ENCODE measurements at places on chromosomes 6 and 20.

DNA sequence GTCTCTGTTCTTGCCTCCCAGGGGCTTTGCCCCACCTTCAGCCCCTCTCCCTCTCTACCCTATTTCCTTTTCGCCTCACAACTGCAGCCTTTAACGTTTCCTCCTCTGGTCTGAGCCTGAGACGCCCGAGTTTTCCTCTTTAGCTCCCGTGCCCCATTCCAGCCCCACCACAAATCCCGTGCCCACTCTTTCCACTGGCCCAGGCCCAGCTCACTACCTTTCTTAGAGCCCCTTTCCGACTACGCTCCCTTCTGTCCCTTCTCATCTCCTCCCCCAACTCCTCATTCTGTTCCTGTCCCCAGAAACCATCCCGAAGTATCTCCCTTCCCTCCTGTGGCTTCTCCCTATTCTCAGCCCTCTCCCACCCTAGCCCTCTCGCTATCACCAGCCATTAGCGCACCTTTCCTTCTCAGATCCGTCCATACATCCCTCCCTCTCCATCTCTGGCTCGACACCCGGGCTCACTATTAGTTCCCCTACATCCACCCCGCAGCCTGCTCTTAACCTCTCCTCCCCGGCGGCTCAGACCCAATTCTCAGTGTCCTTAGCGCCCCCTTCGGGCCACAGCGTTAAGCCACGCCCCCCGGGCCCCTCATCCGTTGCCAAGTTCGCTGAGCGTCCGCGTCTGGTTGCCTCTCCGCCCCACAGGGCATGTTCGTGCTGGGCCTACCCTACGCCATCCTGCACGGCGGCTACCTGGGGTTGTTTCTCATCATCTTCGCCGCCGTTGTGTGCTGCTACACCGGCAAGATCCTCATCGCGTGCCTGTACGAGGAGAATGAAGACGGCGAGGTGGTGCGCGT lies 2.7 kb downstream of the SLC32A1 start:
- DNase-seq: peak; percentile 81

DNA sequence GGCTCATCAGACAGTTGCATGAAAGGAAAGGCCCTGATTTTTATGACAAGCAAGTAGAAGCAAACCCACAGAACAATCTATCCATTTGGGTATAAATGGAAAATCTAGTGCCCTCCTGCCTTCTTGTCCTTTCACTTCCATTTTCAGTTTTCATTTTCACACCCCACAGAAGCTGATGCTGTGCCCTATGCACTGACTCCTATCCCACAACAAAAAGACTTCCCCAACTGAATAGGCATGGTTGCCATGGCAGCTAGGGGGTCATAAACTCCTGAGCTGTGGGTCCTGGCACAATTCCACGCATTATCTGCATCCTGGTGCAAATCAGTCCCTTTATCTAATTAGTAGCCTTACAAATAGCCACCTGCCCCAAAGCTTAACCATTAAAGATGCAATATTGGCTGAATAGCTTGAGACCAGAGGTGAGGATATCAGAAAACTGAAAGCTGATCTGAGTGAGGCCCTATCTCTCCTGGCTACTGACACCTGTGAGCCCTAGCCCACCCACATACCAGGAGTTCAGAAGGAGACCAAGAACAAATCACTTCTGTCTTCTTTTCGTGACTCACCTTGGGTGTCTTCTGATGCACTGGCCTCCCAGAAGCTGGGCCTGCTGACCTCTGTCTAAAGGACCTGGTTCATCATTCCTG lies 34.9 kb upstream of the HEY2 start:
- no peak for DNase-seq

DNA sequence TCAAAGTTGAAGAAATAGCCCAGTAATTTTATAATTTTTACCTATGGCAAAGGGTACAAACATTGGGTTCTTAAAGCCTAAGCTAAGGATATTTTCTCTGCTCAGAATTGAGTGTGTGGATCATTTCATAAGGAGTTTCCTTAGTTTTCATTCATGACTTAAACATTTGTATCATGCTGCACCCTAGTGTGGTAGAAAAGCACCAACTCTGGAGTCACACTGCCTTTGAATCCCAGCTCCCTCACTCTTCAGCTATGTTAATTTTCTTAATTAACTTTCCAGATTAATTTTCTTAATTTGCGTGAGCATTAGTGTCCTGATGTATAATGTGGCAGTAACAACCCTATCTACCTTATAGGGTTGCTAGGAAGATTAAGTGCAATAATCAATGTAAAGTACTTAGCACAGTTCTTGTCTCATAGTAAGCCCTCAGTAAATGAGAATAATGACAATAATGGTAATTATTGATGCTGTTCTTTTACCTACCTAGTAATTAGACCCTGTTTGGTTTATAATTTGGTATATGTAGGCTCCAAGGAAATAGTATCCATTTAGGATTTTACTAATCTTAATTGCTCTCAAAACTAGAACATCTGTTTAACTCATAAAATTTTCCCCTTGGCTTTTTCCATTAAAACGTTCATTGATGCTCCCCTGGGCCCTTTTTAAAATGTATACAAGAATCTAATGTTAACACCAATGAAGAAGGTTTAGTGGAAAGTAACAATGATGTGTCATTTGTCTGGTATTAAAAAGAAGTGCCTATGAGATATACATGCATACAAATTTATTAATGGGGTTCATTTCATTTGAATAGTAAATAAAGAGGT lies 31.6 kb downstream of the DSE start:
- no peak for DNase-seq

- DNase-seq: peak; percentile 14
Measured at GRCh38 chr6:24357336-24358218, at the start of gene DCDC2. TSS of gene DCDC2 (minus strand) at chr6:24358059. CDS start at chr6:24357750, 309 bp downstream.

DNA sequence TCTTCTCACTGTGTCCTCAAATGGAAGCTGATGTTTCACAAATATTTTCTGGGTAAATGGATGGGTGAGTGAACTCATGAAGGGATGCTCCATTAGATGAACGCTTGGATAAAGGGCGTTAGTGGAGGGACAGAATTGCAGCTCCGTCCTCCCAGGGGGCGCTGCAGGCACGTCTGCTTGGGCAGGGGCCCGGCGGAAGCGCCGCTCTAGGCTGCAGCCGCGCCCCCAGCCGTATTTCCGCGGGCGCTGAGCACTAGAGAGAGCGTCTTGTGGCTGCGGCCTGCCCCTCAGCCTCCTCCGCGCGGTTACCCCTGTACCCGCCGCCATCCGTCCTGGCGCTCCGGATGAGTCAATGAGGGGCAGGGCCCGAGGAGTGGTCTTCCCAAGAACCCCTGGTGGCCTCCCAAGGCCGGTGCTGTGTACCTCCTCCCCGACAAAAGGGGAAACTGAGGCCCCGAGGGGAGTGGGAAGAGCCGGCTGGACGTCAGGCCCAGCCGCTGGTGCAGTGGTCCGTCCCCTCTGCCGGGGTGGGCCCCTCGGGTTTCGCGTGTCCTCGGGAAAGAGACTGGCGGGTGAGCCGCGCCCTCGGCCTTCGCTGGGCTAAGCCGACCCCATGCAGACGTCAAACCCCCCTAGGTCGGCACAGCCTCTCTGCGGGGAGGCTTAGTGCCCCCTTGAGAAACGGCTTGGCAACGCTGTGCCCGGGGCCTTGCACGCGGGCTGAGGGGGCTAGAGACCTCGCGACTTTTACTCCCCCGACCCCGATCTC lies 11.5 kb upstream of the SNHG17 start:
- peak; percentile 96 for DNase-seq

DNA sequence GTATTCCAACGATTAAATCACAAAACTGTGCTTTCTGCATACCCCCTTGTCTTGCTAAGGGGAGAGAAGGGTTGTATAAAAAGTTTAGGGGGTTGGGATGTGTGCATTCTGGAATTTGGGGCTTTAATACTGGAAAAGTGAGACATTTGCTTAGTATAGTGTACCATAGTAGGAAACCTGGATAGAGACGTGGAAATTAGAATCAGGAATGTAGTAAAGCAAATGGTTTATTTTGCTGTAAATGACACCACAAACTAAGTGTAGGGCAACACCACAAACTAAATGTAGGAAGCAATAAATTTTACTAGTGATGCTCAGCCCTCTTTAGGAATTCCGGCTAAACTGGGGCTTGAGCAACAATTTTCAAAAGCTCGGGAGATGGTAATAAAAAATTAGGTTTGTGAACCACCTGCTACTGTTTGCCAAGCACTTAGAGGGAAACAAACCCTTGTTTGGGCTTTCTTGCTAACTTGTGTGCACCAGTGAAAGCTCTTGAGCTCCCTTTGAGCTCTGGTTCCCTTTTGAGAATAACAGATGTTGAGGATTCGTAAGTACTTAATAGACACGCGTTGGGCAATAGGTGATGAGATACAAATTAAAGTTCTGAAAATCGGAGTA lies 13.8 kb downstream of the BRD2 start:
- DNase-seq: peak; percentile 38

GRCh38 chr6:4316867-4317400 lies 181.6 kb upstream of the ECI2 start:
- DNase-seq: no peak

DNA sequence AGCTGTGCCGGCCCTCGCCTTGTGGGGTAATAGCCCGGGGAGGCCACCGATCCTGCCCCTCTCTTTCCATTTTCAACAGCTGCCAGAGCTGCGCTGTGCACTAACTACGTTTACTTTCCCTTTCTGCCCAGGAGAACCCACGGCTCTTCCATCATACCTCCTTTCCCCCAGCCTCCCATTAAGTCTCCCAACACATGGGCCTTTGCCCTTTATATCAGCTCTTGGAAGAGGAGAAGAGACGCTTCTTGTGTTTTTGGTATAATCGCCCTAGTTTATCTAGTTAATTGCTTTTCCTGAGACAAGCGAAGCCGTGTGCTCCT lies 637 bp downstream of the UBR2 start:
- no peak for DNase-seq

GRCh38 chr20:45890077-45890984 lies 677 bp downstream of the NEURL2 start:
- DNase-seq: no peak

DNA sequence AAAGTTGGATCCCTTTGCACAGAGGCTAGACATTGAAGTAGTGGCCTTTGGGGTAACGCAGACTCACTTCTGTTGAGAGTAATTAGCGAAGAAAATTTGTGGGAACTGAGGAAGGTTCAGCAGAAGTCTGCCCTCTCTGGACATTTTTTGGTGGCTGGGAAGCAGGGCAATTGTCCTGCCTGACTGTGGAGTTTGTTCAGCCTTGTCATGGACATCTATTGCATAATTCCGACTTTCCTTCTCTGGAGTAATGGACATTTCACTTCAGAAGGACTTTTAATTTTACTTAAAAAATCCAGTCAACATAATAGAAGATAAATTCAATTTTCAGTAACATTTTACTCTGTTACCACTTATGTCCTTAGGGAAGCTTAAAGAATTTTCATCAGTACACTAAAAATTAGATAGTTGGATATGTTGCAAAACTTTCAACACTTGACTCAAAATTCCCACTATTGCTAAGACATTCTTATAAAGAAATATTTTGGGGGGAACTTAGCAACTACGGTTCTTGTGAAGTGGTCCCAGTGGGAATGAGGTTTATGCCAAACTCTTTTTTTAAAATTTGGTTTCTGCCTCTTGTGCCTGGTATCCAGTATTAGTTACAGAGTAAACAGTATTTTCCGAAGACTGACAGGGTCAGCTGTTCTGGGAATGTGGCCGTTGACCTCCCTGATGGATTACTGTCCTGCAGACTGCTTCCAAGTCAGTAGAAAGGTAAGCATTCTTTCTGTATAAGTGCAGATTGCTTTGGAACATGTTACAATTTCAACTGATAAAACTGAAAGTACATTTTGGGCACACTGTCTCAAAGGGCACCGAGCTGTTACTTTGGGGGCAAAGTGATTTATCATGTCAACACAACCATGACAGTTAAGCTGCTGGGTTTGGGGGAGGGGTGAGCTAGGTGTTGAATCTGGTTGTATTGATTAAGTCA lies 100.6 kb upstream of the MLIP start:
- DNase-seq: no peak

GRCh38 chr6:130035211-130035610 lies 16.8 kb downstream of the L3MBTL3 start:
- DNase-seq: peak; percentile 27

GRCh38 chr6:16849280-16849987 lies 88.2 kb upstream of the ATXN1 start:
- no peak for DNase-seq

- DNase-seq: no peak
Measured at GRCh38 chr6:53258774-53259155, 90.0 kb downstream of the ELOVL5 start.

DNA sequence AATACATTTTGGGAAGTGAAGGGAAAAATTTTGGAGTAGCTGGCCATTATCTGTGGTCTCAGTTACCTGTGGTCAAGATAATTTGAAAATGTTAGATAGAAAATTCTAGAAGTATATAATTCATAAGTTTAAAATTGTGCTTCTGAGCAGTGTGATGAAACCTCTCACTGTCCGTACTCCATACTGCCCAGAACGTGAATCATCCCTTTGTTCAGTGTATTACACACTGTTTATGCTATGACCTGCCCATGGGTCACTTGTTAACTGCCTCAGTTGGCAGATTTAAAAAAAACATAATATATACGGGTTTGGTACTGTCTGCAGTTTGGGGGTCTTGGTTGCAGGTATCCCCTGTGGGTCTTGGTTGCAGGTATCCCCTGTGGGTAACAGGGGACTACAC lies 4.1 kb upstream of the CALHM5 start:
- no peak for DNase-seq

DNA sequence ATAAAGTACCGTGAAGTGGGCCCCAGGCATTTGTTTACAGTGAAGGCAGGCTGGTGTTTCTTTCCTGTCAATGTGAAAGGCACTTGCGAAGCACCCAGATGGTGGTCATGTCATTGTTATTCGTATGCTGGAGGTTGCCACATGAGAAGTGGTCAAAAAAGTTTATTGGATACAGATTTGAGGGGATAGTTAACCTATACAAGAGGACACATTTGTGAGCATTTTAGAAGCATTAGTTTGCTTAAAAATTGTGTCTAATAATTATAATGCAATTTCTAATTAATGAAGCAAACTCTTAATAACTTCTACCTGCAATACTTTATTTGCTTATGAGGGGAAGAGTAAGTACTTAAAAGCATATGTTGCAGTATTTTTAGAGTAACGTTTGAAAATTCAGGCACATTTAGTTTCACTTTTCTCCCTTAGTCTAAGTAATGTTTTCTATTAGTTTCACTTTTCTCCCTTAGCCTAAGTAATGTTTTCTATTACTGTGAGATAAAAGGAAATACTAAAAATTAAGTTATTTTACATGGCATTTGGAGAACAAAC lies 120.7 kb upstream of the CLDN20 start:
- DNase-seq: no peak
